ENCODE measurements at places on chromosomes 3 and 15.

DNA sequence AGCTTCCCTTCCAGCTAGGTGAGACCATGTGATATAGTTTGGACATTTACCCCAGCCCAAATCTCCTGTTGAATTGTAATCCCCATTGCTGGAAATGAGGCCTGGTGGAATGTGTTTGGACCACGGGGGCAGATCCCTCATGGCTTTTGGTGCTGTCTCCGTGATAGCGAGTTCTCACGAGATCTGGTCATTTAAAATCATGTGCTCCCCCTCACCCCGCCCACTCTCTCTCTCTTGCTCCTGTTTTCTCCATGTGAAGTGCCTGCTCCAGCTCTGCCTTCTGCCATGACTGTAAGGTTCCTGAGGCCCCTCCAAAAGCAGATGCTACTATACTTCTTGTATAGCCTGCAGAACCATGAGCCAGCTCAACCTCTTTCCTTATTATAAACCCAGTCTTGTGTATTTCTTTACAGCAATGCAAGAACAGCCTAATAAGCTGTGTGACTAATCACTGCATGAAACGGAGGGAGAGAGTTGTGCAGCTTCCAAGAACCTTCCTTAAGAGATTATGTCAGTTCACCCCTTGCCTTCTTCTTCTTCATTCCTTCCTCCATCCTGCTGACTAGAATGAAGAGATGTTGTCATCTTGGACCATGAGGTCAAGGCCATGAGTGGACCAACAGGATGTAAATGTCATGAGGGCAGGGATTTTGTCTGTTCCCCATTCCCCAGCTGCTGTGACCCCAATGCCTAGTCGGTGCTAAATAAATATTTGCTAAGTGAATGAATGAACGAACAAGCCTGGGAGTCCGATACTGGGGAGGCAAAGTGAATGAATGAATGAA, 91.0 kb downstream of the CPN2 start:
- no peak for DNase-seq

- DNase-seq = no peak
These were observed 39.1 kb downstream of the MYO9A start for GRCh38 chr15:72078887-72079286.

GRCh38 chr3:196388956-196389355, 43.3 kb downstream of the UBXN7 start:
- DNase-seq = no peak

- no peak for DNase-seq
These were observed 241.5 kb downstream of the IGSF11 start for GRCh38 chr3:118793176-118793575.

GRCh38 chr3:41434781-41435180, 235.5 kb downstream of the CTNNB1 start:
- DNase-seq = no peak
